ENCODE measurements at places on chromosomes 11 and 22.
A peak's percentile ranks its signal among the peaks of the same experiment; 100 is the strongest.

GRCh38 chr22:45285263-45286058, 712 bp downstream of the UPK3A start:
- peak; percentile 71 for DNase-seq

DNA sequence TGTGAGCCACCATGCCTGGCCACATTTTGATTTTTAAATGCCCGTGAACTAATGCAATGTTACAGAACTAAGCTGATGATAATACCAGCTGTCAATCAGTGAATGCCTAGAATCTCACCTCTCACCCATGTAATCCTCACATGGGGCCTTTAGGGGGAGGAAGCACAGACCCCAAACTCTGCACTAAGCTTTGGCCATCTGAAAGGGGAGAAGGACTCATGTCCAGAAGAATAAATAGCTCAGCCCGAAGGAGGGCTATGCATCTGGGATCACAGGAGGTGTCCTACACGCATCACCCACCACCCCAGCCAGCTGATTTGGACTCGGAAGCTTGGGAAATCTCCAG, 36.0 kb upstream of the YPEL1 start:
- no peak for DNase-seq

DNA sequence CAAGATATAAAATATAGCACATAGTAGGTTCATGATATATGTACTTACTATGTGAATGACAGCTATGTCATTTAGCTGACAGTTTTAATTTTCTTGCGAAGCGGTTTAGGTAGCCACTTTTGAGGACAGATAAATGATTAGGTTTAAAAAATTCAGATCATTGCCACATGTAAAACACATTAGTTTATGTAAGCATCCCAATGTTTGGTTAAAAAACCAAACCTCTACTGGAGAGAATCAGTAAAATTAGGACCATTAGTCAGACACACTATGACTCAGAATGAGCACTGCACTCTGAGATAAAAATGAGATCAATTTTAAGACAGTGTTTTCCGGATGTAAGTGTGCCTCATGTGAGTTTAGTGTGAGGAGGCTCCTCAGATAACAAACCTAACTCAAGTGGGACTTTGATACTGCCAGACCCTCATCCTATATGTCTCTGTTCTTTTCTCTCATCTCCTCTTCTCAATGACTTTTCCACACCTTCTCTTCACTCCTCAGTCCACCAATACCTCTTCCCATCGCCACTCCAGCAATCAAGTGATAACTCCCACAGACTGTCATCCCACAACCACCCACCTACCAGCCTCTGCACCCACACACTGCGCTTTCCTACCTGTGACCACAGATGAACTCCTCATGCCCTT, 6.8 kb upstream of the OR2AT4 start:
- DNase-seq = no peak

DNA sequence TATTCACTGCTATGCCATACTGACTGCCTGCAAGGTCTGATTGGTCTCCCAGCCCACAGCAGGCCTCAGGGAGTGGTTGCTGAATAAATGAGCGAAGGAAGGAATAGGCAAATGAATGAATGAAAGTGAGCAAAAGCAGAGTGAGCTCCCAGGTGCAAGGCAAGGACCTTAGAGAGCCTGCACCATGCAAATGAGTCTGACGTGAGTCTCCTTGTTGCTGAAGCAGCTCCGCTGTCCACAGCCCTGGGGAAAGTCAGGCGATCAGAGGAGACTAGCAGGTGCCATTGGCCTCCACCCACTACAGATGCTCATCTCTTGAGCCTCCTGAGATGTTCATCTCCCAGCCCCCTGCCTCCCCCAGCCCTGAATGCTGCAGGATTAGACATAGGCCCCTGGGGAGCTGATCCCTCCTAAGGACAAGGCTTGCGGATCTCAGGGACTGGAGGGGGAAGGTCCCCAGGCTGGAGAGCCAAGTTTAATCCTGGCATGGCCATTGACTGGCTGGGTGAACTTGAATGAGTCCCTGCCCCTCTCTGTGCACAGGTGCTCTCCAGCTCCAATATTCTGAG, 22.1 kb downstream of the GDPD5 start:
- no peak for DNase-seq

DNA sequence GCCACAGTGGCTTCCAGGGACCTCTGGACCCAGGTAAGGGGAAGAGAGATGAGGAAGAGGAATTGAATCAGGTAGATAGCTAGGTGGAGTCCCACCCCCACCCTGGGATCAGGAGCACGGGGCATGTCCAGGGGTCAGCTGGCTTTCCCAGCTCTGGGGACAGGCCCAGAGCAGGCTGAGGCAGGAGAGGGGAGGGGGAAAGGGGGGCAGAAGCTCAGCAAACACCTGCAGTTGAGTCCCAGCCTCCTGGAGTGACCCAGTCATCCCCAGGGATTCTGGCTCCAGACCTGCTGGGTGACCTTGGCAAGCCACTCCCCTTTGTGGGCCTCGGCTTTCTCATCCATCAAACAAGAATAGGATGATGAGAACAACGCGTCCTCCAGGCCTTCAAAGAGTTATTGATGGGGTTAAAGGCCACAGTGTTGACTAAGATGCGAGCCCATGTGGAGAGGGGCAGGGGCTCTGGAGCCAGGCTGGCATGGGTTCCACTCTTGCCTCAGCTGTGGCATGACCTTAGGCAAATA, 16.0 kb downstream of the STARD10 start:
- DNase-seq = no peak

GRCh38 chr22:32444068-32444467, 20.2 kb downstream of the BPIFC start:
- DNase-seq = peak; percentile 43

GRCh38 chr11:21711341-21711740, 481.5 kb upstream of the ANO5 start:
- no peak for DNase-seq

DNA sequence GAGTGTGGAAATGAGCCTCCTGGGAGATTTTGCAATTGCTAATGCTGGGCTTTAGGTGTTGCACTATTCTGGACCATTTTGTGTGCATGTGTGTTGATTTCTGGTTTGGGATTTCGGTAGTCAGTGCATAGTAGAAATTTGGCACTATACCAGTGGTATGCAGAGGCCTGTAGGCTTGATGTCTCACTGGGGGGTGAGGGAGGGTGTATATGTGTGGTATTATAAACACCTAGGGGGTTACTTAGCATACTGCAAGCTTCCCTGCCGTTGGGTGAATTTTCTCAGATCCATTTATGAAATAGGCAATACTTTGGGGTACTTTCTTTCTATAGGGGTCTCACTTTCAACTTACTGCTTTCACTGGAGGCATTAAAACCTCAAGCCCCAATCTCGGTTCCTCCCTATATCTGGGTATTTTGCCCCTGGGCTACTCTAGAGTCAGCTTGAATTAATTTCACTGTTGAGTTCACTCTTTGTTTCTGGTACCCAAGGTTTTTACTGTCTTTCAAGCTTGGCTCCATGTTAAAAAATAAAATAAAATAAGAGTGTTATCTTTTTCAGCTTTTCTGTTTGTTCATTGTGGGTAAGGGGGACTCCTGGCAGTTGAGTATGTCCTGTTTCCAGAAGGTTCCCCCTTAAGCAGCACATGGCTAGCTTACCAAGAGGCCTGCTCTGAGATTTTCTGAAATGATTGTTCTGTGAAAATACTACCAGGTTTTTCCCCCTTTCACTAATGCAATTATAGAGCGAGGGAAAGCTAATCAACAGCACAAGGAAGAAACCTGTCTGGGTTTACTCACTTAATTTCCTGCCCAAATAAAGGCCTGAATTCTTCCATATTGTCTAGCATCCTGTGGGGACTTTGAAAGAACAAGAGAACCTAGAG, 45.8 kb downstream of the PPFIBP2 start:
- no peak for DNase-seq

DNA sequence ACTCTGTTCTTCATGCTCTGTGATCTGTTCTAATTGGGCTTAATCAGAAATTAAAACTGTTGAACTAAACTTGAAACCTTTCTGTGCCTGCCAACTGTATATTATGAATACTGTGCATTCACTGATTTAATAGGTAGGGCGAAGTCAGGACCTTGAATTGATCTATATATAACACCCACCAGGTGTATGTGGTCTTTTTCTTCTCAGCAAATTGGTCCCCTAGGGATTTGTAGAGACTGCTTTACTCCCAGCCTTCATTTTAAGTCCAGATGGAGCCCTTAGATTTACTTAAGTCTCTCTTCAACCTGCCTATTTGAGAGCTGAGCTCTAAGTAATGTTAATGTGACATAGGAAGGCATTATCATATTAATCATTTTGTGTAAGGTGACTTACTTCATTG, 257.5 kb downstream of the TMEM135 start:
- DNase-seq = no peak

DNA sequence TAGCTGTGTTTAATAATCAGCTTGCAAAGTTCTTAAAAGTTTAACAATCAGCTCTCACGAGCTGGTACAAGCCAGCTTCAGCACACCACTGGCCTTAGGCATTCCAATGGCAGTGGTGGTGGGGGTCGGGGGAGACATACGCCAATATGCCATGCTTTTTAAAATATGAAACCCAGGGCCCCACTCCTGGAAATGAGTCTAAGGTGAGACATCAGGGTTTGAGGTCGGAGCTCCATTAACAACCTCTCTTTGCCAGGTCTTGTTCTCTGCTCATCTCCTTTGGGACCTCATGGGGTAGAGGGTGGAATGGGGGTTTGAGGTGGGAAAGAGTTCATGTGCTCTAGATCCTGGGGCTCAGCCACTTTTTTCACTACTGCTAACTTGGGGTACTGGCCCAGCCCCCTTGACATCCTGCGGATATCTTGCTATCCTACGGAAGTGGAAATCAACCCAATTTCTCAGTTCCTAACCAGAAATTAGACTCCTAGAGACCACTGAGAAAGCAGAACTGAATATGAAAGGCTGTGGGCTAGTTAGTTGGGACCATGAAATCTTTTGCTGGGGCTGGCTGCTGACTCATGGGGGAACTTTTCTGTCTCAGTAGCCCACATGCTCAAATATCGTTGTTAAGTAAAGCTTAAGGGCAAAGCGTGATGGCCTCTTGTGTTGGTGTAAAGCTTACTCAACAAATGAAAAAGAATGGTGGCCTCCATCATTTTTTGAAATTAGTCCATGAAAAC, 90.1 kb downstream of the PDHX start:
- no peak for DNase-seq

DNA sequence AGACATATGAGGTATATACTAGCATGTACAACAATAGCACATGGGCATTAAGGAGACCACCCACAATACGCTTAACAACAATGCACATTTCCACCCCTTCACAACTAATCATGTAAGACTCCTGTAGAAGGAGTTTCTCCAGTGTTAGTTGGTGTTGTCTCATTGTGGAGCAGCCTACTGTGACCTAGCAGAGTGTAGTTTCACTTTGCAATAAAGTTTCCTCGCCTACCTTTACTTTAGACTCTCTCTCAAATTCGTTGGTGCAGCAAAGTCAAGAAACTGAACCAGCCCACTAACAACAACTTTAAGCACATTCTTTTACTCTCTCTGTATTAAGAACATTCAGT, 863.6 kb downstream of the FAM181B start:
- no peak for DNase-seq

- no peak for DNase-seq
Observed at GRCh38 chr11:121794671-121795141, 321.3 kb downstream of the BLID start.

DNA sequence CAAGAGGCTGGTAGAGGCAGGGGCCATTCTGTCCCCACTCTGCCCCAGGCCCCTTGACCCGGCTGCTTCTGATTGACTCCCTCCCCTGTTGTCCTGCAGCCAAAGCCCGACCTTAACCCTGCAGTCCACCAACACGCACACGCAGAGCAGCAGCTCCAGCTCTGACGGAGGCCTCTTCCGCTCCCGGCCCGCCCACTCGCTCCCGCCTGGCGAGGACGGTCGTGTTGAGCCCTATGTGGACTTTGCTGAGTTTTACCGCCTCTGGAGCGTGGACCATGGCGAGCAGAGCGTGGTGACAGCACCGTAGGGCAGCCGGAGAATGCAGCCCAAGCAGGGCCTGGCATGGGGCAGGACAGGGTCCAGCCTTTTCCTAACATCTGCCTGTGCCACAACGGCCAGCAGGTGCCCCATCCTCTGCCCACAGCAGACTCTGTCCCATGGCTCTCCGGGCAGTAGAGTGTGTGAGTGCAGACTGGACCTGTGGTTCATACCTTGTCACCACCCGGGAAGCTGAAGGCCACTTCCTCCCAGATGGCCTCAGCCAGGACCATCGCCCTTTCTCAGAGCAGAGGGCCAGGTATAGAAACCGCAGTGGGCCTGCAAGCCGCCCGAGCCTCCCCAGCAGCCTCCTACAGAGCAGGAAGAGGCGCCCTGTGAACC, 26.8 kb upstream of the MGAT3 start:
- no peak for DNase-seq

DNA sequence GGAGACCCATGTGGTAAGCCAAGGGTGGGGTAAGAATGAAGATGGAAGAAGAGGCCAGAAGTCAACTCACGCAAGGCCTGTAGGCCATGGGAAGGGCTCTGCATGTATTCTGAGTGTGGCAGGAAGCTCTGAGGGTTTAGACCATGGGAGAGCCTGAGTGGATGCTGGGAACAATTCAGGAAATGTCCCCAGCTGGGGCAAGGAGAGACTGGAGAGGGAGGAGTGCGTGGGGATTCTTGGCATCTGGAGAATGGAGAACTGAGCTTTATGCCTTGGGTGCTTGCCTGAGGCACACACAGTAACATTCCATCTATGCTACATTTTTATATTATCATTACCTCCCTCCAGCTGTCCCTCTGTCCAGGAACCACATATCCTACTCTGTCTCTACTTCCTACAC, 50.4 kb upstream of the CD82 start:
- no peak for DNase-seq

GRCh38 chr22:30185129-30185528, 61.4 kb downstream of the LIF start:
- DNase-seq = no peak

- DNase-seq = no peak
Observed at GRCh38 chr22:35608088-35608487, 9.0 kb downstream of the MB start.

GRCh38 chr22:37896181-37896592, 9.9 kb upstream of the MICALL1 start:
- peak; percentile 87 for DNase-seq

GRCh38 chr22:29626497-29627195, 23.2 kb downstream of the NF2 start:
- DNase-seq = no peak
